ENCODE measurements at places on chromosomes 1 and 21.

GRCh38 chr1:172005856-172006255, 164.6 kb downstream of the DNM3 start:
- no peak for DNase-seq

DNA sequence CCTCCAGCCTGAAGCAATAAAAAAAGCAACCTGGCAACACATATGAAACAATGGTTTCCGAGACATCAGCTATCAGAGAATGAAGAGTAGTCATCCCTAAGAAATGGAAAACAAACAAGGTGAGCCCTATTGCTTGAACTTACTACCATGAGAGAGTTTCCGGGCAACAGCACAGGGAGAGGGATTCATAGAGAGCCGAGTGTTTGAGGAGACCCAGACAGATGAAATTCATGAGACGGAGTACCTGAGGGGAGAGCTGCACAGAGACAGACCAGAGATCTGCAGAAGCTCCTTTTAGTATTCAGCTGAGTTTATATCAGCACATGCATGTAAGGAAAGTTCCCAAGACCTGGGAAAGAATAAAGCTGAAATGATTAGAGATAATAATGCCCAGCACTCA, 19.8 kb downstream of the CRB1 start:
- DNase-seq, result no peak

GRCh38 chr1:55694310-55694801, 479.2 kb upstream of the USP24 start:
- DNase-seq, result no peak

DNA sequence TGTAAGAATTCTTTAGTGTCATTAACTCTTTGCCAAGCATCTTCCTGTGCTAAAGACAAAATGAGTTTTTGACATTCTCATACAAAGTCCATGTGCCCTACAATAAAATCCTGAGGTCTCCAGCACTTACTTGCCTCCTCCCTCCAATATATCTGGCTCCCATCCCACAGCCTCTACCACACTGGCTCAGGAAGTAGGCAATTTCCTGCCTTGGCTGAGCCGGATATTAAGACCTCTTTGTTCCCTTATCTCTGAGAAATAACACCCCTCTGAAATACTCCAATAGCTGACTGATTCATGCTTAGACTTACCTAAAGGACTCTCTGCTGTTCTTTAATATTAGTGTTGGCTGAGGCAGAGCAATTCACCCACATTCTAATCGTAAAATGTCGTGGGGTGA, 37.6 kb upstream of the GORAB start:
- DNase-seq, result no peak

DNA sequence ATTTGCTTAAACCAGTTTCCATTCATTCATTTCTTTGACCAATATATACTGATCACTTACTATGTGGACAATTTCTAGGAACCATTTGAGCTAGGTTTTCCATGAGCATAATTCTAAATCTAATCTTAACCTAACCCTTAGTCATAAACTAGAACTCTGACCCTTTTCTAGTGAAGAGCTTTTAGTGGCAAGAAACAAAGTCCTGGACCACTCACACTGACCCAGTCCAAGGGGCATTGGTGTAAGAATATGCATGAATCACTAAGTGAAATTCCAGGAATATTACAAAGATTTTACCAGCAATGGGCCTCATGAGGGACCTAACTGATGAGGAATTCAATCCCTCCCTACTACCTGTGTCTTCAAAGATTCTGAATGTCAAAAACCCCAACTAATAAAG, 40.6 kb upstream of the SLC2A1 start:
- no peak for DNase-seq

DNA sequence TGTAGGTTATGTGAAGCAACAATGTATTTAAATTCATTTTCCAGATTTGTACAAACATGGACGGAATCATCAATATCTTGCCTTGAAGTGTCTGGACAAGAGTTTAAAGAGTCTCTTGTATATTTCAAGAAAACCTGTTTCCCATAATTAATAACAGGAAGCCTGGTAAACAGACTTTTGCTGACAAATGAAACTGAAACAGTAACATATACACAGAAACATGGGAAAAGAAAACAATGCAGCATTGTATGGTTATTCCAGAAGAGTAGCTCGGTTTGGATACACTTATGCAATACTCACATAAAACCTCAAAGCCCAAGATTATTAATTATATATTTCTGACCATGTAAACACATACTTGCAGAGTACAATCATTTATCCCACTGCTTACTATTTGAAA, 265.5 kb downstream of the PTPRC start:
- DNase-seq, result no peak

All from stimulated activated CD8-positive, alpha-beta memory T cell treated with anti-CD3 and anti-CD28 coated beads, Interleukin-7, amount 100 ng/mL, for 48 hours (primary cell).